ENCODE measurements at places on chromosomes 11 and 22. TPM values are rescaled to one million over a fixed set of nuclear protein-coding genes. Genes with fewer than 3 reads are reported as not detected.

Gene SCN4B
- total RNA-seq = 12.6 TPM

Gene DUSP8
- total RNA-seq = 10.5 TPM

DNA sequence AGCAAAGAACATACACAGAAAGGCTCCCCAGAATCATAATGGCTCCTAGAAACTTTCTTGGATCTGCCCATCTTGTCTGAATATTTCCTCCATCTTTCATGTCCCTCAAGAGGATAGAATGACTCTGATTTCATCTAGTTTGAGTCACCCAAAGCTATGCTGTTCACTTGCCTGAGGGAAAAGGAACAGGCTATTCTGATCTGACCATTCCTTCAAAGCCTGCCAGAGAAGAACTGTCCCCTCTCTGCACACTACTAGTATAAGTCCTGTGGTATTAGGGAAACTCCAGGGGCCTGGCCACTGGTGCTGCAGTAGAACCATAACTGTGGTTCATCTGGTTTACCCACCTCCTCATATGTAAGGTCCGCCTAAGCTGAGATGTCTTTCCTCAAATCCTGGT, 2.4 kb upstream of the PATE1 start:
- DNase-seq = no peak

GRCh38 chr11:133718831-133719230, 126.5 kb downstream of the SPATA19 start:
- no peak for DNase-seq

- DNase-seq = no peak
Observed at GRCh38 chr22:43537019-43537585, 125.3 kb downstream of the MPPED1 start.
